ENCODE measurements at places on chromosomes 11 and 22. TPM values are rescaled to one million over a fixed set of nuclear protein-coding genes. Genes with fewer than 3 reads are reported as not detected.

Gene SCGB1C1
- polyA plus RNA-seq = not detected

Gene OR52A1
- not detected for polyA plus RNA-seq

Gene PDGFB
- polyA plus RNA-seq = 0.12 TPM

Gene POU2AF2
- polyA plus RNA-seq = not detected

Gene FOXRED1
- polyA plus RNA-seq = 10.2 TPM

Gene CELSR1
- polyA plus RNA-seq = 0.14 TPM

Gene PRODH
- not detected for polyA plus RNA-seq

Gene C22orf42
- not detected for polyA plus RNA-seq

Gene HBE1
- polyA plus RNA-seq = 8.3 TPM

Gene TRIM68
- polyA plus RNA-seq = 6.9 TPM

Gene TMEM121B
- polyA plus RNA-seq = 0.06 TPM

Gene SCT
- not detected for polyA plus RNA-seq

Gene KCTD17
- polyA plus RNA-seq = 20.7 TPM

Gene BLID
- polyA plus RNA-seq = 0.94 TPM

- no peak for DNase-seq
Observed at GRCh38 chr11:13214276-13214675, 63.3 kb upstream of the BMAL1 start.

DNA sequence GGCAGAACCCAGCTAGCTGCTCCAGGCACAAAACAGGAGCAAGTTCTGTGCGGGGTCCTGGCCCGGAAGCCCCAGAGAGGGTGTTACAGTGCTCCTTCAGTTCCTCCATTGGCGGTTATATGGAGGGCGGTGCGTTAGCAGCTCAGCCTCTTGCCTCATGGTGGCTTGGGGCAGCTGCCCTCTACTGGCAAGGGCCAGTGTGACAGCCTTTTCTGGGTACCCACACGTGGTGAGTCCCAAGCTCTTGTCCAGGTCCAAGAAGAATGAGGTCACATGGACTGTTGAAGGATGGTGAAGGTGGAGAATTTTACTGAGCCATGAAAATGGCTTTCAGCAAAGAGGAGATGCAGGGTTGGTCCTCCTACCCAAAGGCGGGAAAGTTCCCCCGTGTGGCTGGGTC lies 100.5 kb downstream of the WT1 start:
- DNase-seq = no peak

GRCh38 chr11:61926235-61926634 lies 8.9 kb upstream of the RAB3IL1 start:
- no peak for DNase-seq

DNA sequence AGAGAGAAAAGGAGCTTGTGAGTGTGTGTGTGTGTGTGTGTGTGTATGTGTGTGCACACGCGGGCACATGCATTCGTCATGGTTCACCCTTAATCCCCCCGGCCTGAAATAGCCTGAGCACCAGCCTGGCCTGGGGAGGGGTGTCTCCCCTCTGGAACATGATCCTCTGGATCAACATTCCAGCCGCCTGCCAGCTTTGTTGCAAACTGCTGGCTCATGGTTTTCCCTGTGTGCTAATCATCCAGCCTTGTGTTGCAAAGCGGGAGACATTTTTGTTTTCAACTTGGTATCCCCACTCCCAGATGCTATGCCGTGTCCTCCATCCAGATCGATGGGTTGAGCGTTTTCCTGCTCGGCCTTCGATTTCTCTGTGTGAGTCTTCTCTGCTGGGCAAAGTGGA lies 94.3 kb downstream of the FEZ1 start:
- DNase-seq = no peak

- DNase-seq = no peak
Observed at GRCh38 chr11:12274056-12274455, 103.3 kb upstream of the PARVA start.

DNA sequence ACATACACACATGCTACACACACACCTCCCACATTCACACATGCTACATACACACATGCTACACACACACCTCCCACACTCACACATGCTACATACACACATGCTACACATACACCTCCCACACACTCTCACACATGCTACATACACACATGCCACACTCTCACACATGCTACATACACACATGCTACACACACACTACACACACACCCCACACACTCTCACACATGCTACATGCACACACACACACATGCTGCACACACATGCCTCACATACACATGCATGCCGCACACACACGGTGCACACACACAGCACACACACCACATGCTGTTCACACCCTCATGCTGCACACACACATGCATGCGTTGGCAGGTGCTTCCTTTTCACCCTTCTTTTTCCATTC lies 495.4 kb downstream of the NTM start:
- DNase-seq = no peak

GRCh38 chr11:112279901-112280267 lies 19.2 kb upstream of the PLET1 start:
- DNase-seq = no peak

DNA sequence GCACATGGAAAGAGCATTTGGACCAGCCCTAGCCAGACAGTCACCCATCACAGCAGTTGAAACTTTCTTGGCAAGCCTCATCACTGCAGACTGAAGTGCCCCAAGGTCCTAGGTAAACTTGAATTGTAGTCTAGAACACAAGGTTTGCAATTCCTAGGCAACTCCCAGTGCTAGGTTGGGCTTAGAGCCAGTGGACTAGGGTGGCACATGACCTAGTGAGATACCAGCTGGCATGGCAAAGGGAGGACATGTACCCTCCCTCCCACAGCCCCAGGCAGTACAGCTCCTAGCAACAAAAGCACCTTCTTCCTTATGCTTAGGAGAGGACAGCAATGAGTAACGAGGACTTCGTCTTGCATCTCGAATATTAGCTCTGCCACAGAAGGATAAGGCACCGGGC lies 889.5 kb downstream of the JRKL start:
- no peak for DNase-seq

DNA sequence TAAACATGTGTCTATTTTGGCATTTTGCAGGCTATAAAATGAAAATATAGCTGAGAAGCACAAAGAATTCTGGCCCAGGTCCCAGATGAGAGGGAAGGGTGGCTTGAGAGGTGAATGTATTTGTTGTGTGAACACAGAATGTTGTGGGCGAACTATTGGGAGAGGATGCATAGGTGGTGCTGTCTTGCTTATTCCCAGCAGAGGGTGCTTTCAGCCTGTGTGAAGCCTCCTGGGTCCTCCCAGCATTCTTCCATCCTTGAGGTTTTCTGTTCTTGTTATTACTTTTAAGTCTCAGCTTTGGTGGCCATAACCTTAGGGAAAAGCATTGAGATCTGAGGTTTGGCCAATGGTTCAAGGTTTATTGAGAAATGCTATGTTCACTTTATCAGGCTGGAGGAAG lies 108.7 kb upstream of the SNX19 start:
- DNase-seq = peak; percentile 29

DNA sequence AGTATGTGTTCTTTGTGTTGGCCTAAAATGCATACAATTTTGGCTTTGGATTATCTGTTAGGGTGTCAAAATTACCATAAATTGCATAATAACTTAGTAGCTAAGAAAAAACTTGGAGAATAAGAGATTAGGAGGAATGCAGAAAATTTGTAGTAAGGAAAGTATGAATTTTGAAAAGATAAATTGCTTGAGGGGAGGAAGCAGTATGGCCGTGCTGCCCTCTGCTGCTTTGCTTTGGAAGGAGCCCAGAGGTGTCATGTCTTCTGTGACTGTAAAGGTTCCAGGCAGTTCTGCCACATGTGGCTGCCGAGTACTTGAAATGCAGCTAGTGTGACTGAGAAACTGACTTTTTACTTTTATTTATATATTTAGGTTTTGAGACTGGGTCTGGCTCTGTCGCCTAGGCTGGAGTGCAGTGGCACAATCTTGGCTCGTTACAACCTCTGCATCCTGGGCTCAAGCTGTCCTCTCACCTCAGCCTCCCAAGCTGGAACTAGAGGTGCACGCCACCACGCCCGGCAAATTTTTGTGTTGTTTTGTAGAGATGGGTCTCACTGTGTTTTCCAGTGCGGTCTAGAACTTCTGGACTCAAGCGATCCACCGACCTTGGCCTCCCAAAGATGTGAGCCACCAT lies 1.8 kb downstream of the ADSL start:
- DNase-seq = no peak

DNA sequence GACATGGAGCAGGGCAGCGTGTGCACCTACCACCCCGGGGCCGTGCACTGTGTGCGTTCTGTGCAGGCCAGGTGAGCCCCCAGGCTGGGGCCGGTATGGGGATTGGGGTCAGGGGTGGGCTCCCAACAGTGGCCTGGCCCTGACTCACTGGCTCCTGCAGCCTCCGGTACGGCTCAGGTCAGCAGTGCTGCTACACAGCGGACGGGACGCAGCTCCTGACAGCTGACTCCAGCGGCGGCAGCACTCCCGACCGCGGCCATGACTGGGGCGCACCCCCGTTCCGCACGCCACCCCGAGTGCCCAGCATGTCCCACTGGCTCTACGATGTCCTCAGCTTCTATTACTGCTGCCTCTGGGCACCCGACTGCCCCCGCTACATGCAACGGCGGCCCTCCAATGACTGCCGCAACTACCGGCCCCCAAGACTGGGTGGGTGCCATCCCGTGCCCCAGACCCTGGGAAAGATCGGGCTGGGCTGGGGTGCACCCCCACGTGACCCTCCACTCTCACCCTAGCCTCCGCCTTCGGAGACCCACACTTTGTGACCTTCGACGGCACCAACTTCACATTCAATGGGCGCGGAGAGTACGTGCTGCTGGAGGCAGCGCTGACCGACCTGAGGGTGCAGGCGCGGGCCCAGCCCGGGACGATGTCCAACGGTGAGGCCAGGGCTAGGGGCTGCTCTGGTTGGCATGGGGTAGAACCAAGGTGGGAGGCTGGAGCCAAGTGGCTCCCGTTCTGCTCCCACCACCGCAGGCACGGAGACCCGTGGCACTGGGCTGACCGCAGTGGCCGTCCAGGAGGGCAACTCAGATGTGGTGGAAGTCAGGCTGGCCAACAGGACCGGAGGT lies 4.4 kb downstream of the SUSD2 start:
- DNase-seq = no peak

- DNase-seq = no peak
Observed at GRCh38 chr22:20149257-20150250, 1.3 kb downstream of the CCDC188 start.

- no peak for DNase-seq
Observed at GRCh38 chr11:20597680-20598484, 1.5 kb upstream of the SLC6A5 start.

- DNase-seq = no peak
Observed at GRCh38 chr11:57463671-57464538, 3.6 kb downstream of the RTN4RL2 start.

- DNase-seq = no peak
Observed at GRCh38 chr11:27085111-27085510, 44.5 kb downstream of the BBOX1 start.

GRCh38 chr11:60985991-60986915 lies 14.8 kb downstream of the CD6 start:
- DNase-seq = peak; percentile 3

All from AG04450 (cell line).